Epithelial cell of proximal tubule (primary cell): ENCODE measurements at places on chromosomes 16 and 17.

DNA sequence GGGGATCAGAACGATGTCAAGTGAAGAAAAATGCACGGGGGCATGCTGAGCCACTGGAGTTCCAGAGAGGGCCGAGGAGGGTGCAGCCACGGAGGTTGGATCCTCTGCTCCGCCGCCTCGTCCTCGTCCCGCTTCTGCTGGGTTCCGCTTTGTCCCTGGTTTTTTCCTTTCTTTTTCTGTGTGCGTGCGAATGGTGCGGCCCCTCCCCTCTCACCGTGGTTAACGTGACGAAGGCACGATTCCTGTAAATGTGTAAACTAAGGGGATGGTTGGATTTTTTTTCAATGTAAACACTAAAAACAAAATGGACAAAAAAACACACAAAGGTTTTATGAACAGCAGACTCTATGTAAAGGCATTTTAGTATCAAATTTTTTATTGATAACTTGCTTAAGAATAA, 46.7 kb downstream of the ACTG1 start:
- no peak for DNase-seq

GRCh38 chr16:73268366-73268993, 220.6 kb upstream of the ZFHX3 start:
- DNase-seq: no peak

DNA sequence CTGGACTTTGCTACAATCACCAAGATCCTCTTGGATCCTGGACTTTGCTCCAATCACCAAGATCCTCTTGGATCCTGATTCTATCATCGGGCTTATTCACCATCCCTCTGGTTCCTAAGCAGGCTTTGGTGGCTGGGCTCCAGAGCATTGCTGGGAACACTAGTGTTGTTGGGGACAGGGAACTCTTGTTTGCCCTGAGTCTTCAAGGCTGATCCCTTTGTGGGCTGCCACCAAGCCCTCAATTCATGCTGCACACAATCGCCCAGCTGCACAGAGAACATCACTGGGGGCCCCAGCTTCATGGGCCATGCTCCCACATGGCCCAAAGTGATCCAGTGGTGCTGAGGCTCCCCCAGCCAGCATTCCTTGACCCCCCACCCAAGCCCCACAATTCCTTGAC, 88.3 kb downstream of the TMEM132E start:
- DNase-seq: no peak

- no peak for DNase-seq
Measured at GRCh38 chr17:57068222-57068658, 16.8 kb upstream of the AKAP1 start.

DNA sequence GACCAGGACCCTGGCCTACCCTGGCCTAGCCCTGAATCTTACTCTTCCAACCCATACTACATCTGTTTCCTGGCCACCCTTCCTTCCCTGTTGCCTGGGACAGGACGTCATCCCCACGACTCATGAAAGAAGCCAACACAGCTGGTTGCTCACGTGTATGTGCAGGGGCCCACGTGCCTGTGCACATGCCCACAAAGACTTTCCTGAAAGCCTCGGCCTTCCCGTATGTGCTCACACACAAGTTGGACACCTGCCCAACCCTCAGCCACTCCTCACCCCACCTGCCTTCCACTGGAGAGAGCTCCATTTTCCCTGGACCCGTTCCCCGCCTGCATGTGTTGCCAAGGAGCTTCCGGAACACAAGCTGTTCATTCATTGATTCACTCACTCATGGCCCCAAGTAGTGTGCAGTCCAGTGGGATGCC, 7.0 kb downstream of the PLXDC1 start:
- DNase-seq: peak; percentile 19

GRCh38 chr17:37276475-37276874, 99.3 kb upstream of the C17orf78 start:
- no peak for DNase-seq

- DNase-seq: no peak
Measured at GRCh38 chr17:13485327-13485726, 116.4 kb downstream of the HS3ST3A1 start.

- no peak for DNase-seq
Measured at GRCh38 chr16:9408297-9408878, 316.9 kb downstream of the HAPSTR1 start.

- DNase-seq: no peak
Measured at GRCh38 chr17:41664587-41665565, 23.8 kb upstream of the EIF1 start.

GRCh38 chr16:56421313-56421712, 4.0 kb downstream of the AMFR start:
- DNase-seq: no peak

DNA sequence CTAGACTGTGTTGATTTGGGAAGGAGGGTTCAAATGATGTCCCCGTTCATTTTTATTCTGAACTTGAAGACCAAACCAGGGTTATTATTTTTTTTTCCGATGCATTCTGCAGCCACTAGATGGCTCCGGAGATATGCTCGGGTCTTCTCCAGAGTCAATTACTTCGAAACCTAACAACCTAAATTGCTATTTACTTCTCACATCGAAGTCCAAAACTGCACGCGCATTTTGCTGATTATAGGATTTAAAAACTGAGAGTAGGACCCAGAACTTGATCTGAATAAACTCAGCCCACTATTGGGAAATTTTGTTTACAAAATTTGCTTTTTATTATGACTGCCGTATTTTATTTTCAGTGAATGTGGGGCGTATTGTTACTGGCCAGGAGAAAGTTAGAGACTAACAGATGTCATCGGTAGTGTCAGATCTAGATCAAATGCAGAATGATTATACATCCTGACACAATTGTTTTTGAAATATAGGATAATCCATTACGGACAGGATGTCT, 263.8 kb downstream of the HS3ST3A1 start:
- no peak for DNase-seq

DNA sequence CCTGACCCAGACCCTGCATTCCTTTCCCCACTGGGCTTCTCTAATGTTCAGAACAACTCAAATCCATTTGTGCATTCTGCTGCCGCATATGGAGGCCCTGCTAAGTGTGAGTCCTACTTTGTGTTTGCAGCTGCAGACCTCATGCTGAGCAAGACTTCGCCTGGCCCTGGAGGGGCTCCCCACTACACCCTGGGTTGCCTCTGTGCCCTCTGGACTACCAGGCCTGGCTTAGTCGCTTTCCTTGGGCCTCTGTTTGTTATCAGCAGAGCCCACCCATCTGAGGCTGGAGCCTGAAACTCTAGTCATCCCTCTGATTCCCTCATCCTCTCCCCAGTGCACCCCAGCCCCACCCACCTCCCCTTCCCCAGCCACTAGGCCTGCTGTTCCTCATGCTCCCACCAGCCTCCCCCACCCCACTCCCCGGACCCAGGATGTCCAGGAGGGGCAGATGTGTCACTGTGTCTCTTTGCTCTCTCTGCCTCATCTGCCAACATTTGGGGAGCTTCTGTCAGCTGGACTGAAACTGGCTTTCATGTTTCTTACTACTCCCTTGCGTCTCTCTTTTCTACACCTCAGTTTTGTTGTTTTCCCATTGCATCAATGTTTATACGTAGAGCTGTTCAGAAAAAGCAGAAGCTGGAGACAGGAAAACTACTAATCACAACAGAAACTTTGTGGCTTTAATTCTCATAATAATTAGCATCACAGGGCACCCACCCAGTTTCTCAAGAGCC, 17.9 kb upstream of the CD300E start:
- DNase-seq: no peak

DNA sequence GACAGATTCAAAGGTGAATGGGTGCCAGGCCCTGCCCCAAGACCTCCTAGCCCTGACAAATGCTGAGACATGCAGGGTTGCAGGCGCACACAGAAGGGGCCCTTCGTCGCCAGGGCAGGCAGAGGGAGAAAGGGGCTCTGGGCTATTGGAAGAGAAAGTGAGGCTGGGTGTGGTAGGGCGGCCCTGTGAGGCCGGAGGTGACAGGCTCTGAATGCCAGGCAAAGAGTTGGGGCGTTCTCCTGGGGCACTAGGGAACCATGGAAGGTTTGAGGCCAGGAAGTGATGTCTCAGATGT, 26.4 kb upstream of the NXPH3 start:
- DNase-seq: no peak
